ENCODE measurements at places on chromosomes 4 and X.
A peak's percentile ranks its signal among the peaks of the same experiment; 100 is the strongest.

GRCh38 chr4:7238300-7238960 lies 46.1 kb downstream of the SORCS2 start:
- no peak for DNase-seq

- DNase-seq: no peak
Observed at GRCh38 chrX:35076061-35076460, 133.5 kb downstream of the FAM47B start.

DNA sequence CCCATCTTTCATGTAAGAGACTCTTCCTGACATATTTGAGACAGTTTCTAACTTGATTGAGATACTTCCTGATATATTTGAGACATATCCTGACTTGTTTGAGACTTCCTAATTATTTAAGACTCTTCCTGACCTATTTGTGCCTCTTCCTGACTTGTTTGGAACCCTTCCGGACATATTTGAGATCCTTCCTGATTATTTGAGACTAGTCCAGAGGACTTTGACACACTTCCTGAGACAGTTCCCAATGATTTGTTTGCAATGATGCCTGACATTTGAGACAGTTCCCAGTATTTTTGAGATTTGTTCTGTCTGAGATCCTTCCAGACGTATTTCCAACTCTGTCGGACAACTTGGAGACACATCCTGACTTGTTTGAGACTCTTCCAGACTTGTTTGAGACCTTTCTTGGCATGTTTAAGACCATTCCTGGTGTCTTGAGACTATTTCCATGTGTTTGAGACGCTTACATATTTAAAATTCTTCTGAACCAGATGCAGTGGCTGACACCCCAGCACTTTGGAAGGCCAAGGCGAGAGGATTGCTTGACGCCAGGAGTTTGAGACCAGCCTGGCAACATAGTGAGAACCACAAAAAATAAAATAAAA lies 118.9 kb upstream of the USP9X start:
- no peak for DNase-seq

GRCh38 chr4:121236353-121237068 lies 72.4 kb upstream of the TNIP3 start:
- DNase-seq: no peak

GRCh38 chrX:136711147-136711546 lies 63.2 kb downstream of the CD40LG start:
- no peak for DNase-seq

GRCh38 chr4:67632492-67632891 lies 68.5 kb downstream of the UBA6 start:
- no peak for DNase-seq

DNA sequence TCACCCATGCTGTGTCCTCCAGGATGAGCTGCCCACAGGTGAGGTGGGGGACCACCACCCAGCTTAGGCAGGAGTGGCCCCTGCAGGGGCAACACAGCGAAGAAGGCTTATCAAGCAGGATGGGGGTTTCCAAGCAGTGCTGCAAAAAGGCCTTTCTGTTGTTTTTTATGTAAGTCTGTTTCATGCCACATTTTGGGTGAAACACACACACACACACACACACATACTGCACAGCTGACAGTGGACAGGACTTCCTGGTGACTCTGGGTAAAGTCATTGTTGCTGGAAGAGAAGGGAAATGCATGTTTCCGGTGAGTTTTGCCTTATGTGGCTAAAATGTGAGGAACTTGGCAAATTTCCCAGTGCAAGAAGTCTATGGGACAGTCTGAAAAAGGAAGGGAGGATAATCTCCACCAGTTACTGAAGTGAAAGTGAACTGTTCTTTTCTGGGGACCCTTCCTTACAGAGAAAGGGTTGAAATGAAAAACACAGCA lies 119.2 kb downstream of the IRF2 start:
- DNase-seq: peak; percentile 3

DNA sequence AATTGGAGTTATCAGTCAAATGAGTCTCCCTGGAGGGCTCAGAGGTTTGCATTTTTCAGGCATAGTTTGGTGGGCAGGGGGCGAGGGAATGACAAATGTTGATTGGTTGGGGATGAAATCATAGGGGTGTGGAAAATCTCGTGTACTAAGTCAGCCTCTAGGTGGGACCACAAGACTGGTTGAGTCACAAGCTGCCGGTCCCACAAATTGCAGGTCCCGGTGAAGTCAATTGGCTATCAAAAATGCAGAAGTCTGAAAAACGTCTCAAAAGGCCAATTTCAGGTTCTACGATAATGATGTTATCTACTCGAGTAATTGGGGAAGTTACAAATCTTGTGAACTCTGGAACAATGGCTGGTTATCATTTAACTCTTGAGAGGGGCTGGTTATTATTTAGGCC lies 98.8 kb upstream of the DHX15 start:
- no peak for DNase-seq

- DNase-seq: no peak
Observed at GRCh38 chr4:157080605-157081004, 4.7 kb downstream of the GLRB start.

DNA sequence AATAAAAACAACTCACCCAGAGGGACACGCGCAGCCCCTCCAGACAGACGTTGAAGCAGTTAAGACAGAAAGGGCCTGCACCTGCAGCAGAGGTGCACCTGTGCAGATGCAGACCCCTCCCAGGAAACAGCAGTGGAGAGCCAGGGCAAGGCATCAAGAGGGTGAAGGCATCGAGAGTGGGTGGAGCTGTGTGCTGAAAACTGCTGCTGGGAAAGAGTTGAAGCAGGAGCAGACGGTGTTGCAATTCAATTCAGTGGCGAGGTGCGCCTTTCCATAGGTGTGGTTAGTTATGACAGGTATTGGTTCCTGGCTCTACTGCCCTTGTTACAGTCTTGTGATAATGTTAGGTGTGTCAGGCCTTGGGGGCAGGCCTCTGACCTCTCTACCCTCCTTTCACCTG lies 16.7 kb downstream of the LETM1 start:
- no peak for DNase-seq

DNA sequence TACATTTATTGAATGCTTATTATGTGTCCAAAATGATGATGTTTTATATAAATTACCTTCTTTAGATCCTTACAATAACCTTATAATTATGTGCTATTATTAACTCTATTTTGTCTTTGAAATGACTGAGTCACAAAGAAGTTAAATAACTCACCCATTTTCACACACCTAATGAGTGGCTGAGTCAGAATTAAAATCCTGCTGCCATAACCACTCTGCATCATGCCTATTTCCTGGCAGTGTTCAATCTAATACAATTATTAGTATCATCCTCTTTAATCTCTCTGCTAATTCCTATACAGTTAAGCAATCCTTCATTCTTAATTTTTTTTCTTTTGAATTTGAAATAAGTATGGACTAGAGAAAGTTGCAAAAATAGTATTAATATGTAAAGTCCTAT lies 342.9 kb downstream of the CFAP299 start:
- DNase-seq: no peak

GRCh38 chr4:26052663-26053541 lies 138.9 kb downstream of the SMIM20 start:
- DNase-seq: no peak

DNA sequence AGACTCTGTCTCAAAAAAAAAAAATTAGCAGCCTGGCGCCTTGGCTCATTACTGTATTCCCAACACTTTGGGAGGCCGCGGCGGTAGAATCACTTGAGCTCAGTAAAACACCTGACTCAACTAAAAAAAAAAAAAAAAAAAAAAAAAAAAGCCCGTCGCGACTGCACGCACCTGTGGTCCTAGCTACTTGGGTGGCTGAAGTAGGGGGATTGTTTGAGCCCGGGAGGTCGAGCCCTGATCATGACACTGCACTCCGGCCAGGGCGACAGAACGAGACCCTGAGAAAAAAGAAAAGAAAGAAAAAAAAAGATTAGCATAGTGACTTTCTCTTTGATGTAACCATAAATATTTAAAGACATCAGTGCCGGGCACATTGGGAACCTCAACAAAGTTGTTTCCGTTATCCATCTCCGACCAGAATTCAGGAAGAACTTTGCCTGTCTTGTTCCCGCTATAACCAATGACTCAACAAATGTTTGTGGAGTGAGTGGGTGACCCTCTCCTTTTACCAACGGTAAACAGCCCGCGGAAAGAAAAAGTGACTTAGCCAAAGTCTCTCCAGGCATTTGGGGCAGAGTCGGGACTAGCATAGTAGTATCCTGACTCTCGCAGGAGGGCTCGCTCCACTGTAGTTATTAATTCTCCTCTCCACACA lies 553 bp upstream of the MED28 start:
- no peak for DNase-seq

DNA sequence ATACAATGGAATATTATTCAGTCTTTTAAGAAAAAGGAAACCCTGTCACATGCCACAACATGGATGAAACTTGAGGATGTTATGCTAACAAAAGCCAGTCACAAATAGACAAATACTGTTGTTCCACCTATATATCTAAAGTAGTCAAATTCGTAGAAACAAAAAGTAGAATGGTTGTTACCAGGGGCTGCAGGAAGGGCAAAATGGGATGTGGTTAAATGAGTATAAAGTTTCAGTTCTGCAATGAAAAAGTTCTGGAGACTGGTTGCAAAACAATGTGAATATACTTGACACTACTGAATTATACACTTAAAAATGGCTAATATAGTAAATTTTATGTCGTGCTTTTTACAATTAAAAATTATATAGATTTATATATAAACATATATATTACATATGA lies 12.2 kb downstream of the SPOCK3 start:
- no peak for DNase-seq

- DNase-seq: no peak
Observed at GRCh38 chr4:38979511-38980230, 52.5 kb downstream of the TMEM156 start.

GRCh38 chr4:107037199-107037584 lies 1.1 kb upstream of the DKK2 start:
- no peak for DNase-seq

- DNase-seq: no peak
Observed at GRCh38 chr4:175810073-175810730, 1.9 kb downstream of the GPM6A start.

- no peak for DNase-seq
Observed at GRCh38 chrX:20461002-20461401, 194.3 kb upstream of the RPS6KA3 start.

- no peak for DNase-seq
Observed at GRCh38 chr4:8393593-8394038, 46.9 kb downstream of the ACOX3 start.

DNA sequence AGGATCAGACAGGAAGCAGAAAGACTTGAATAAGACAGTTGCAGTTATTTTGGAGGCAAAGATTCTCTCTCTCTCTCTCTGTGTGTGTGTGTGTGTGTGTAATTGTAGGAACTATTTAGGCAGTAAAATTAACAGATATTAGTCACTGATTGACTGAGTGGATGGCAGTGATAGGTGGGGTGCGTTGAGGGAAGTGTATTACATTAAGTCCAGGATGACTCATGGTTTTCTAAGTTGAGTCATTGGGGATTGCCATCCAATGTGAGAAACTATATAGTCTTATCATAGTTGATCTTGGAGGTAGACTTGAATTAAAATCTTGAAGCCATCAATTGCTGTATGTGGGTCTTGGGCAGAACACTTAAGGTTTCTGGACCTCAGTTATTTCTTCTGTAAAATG lies 75.4 kb downstream of the AR start:
- no peak for DNase-seq

DNA sequence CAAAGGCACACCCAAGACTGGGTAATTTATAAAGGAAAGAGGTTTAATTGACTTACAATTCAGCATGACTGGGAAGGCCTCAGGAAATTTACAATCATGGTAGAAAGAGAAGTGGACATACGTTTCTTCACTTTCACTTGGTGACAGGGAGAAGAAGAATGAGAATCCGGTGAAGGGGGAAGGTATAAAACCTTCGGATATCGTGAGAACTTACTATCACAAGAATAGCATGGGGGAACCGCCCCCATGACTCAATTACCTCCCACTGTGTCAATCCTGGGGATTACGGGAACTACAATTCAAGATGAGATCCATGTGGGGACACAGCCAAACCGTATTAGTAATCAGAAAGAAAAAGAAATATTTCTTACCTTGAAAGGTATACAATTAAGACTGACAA lies 782.9 kb upstream of the HS3ST1 start:
- no peak for DNase-seq

GRCh38 chrX:132267392-132267791 lies 48.1 kb upstream of the RAP2C start:
- no peak for DNase-seq

DNA sequence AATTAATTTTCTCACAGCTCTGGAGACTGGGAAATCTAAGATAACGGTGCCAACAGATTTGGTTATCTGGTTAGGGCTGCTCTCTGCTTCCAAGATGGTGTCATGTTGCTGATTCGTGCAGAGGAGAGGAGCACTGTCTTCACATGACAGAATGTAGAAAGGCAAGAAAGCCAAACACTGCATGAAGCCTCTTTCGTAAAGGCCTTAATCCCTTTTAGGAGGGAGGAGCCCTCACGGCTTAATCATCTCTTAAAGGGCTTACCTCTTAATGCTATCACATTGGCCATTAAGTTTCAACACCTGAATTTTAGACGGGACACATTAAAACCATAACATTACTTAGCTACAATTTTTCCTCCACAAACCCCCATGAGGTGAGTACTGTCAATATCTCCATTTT lies 174.1 kb downstream of the COX18 start:
- no peak for DNase-seq

DNA sequence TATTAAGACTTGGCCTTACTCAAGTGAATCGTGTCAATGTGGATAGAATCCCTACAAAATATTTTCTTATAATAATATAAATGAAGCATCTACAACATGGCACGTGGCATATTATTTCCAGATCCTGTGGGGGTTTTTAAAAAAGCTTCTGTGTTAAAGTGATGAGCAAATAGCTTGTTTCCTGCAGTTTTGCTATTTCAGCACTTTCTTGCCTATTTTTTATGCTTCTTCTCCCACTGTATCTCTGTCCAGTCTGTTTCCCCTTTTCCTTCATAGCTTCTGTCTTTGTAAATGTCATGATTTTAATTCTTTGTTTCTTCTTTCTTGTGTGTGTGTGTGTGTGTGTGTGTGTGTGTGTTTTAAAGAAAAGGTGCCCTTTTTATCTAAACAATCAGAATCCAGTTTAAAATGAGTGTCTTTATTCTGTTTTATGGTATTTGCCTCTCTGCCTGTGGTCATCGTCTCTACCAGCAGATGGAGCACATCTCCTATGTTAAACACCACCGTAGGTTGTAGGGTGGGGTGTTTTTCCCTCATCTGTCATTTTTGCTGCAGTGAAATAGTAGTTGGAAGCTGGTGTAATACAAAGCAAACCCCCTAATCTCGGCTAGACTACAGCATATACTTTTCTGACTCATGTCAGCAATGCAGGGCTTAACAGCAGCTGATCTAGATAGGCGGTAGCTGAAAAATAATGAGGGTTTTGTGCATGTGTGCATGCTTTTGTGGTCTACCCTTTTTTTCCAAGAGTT lies 33.1 kb downstream of the FTHL17 start:
- DNase-seq: no peak

DNA sequence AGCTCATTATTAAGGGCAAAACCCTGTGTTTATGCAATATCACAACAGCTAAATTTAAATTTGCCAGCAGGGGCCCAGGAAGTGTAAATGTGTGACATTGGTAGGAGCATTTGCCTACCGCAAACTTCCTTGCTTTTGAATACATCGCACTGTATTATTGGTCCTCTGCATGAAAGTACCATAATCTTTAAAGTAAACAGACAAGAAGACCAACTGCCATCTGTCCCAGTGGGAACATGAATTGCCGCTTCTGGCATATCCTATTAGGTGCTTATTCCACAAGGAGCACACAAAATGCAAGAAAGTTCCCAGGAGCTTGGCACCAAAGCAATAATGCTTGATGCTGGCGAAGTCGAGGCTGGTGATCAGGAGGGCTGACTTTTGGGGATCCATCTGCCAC lies 51.3 kb downstream of the SOD3 start:
- DNase-seq: no peak

- DNase-seq: no peak
Observed at GRCh38 chrX:78140206-78140605, 756 bp upstream of the TAF9B start.
